ENCODE measurements at places on chromosomes 5 and 9. TPM values are rescaled to one million over a fixed set of nuclear protein-coding genes. Genes with fewer than 3 reads are reported as not detected.

SPINK13 gene
- polyA plus RNA-seq: not detected

POLR3G gene
- 16.4 TPM for polyA plus RNA-seq

EIF4E1B gene
- polyA plus RNA-seq: not detected

QRFP gene
- polyA plus RNA-seq: not detected

ACOT12 gene
- polyA plus RNA-seq: 0.19 TPM

RETREG1 gene
- 0.43 TPM for polyA plus RNA-seq

IFNA13 gene
- not detected for polyA plus RNA-seq

GRIA1 gene
- polyA plus RNA-seq: 0.35 TPM

PCDHB6 gene
- polyA plus RNA-seq: 5.0 TPM

GPBP1 gene
- 11.4 TPM for polyA plus RNA-seq

PDE6A gene
- 0.06 TPM for polyA plus RNA-seq

GPX3 gene
- polyA plus RNA-seq: 3.8 TPM

THG1L gene
- polyA plus RNA-seq: 32.0 TPM

GPR151 gene
- polyA plus RNA-seq: not detected

KIAA1958 gene
- polyA plus RNA-seq: 1.5 TPM

FOXD4L5 gene
- polyA plus RNA-seq: 0.05 TPM

SLC36A2 gene
- polyA plus RNA-seq: not detected

NUP214 gene
- 7.6 TPM for polyA plus RNA-seq

ARHGEF37 gene
- 1.3 TPM for polyA plus RNA-seq

SYNPO gene
- 5.1 TPM for polyA plus RNA-seq

FOCAD gene
- 15.8 TPM for polyA plus RNA-seq

LAMC3 gene
- 0.07 TPM for polyA plus RNA-seq

IQGAP2 gene
- 2.6 TPM for polyA plus RNA-seq

HTR1A gene
- polyA plus RNA-seq: not detected

CEP72 gene
- polyA plus RNA-seq: 4.4 TPM

CCDC183 gene
- polyA plus RNA-seq: 5.3 TPM

CDH12 gene
- polyA plus RNA-seq: not detected

DNAH5 gene
- polyA plus RNA-seq: 0.74 TPM

FOXD4L4 gene
- polyA plus RNA-seq: 0.13 TPM

PCDHB5 gene
- polyA plus RNA-seq: 0.10 TPM

OSMR gene
- polyA plus RNA-seq: 56.0 TPM

ENTPD2 gene
- polyA plus RNA-seq: not detected

MEGF10 gene
- 1.1 TPM for polyA plus RNA-seq

PGM5 gene
- polyA plus RNA-seq: not detected

LCN10 gene
- polyA plus RNA-seq: not detected

LECT2 gene
- polyA plus RNA-seq: 0.60 TPM

MYMK gene
- polyA plus RNA-seq: not detected

EGR1 gene
- polyA plus RNA-seq: 28.4 TPM

ABCA1 gene
- 9.3 TPM for polyA plus RNA-seq

GRXCR2 gene
- not detected for polyA plus RNA-seq

ZFP2 gene
- 0.29 TPM for polyA plus RNA-seq

FBP2 gene
- not detected for polyA plus RNA-seq

UCK1 gene
- polyA plus RNA-seq: 32.9 TPM

SLC23A1 gene
- not detected for polyA plus RNA-seq

HAPLN1 gene
- 0.39 TPM for polyA plus RNA-seq

PTGES gene
- polyA plus RNA-seq: 3.2 TPM
